Mucosa of descending colon (tissue), 3 donors: ENCODE measurements at places on chromosomes 3 and 15. TPM values are rescaled to one million over a fixed set of nuclear protein-coding genes. Genes with fewer than 3 reads are reported as not detected.

DNA sequence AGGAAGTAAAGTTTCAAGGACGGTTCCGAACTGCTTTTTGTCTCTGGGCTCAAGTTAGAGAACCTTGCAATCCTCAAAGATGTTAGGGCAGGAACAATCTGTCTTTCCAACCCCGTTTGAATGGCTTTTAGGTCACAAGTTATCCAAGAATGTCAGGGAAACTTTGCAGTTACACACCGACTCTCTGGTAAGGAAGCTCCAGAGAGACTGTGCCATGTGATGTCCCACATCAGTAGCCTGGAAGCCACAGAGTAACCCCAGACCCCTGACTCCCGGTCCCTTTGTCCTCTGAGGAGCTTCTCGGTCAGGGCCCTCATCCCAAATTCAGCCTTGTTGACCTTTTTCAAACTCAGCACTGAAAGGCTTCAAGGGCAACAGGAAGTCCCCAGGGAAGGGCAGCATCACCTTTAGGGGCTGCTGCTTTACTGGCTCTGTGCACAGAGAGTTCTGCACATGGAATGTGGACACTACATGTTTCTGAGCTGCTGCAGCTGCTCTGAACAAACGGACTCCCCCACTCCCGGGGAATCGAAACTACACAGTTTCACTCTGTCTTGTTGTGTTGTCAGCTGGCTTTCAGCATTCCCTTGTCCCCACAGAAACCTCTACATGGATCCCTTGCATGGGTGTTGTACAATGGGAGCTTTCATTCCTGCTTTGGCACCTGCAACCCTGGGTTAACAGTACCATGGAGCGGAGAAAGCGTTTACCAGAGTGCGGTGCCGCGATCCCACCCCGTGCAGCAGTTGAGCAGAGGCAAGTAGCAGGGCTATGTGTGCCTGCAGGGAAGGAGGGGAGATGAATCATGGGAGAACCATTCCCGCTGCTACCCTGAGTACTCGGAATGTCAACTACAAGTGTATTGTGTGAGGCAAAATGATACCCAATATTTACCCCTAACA is 408.2 kb upstream of the THBS1 start:
- no peak for DNase-seq

DNA sequence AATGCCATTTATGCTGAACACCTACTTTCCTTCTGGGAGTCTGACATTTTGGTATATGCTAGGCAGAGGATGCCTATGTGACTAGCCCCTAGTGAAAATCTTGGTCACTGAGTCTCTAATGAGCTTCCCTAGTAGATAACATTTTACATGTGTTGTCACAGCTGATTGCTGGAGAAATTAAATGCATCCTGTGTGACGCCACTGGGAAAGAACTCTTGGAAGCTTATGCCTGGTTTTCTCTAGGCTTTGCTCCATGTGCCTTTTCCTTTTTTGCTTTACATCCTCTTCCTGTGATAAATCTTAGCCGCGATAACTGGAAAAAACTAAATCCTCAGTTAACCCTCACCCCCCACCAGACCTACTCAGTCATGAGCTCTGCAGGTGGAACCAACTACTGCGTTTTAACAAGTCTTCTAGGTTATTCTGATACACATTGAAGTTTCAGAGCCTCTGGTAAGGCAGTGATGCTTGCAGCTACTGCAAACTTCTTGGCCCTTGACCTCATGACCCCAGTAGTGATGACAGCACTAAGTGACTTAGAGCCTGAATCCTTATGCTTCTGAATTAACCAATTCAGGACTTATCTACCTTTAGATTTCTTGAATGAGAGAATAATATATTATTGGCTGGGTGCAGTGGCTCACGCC is 292.4 kb upstream of the SOX14 start:
- no peak for DNase-seq

- no peak for DNase-seq
These were observed 9.4 kb downstream of the TP53BP1 start for GRCh38 chr15:43483297-43484128.

- DNase-seq: no peak
These were observed 34.0 kb downstream of the ACSBG1 start for GRCh38 chr15:78200276-78200930.

- DNase-seq: no peak
These were observed 39.3 kb upstream of the GATA2 start for GRCh38 chr3:128532012-128532983.

DNA sequence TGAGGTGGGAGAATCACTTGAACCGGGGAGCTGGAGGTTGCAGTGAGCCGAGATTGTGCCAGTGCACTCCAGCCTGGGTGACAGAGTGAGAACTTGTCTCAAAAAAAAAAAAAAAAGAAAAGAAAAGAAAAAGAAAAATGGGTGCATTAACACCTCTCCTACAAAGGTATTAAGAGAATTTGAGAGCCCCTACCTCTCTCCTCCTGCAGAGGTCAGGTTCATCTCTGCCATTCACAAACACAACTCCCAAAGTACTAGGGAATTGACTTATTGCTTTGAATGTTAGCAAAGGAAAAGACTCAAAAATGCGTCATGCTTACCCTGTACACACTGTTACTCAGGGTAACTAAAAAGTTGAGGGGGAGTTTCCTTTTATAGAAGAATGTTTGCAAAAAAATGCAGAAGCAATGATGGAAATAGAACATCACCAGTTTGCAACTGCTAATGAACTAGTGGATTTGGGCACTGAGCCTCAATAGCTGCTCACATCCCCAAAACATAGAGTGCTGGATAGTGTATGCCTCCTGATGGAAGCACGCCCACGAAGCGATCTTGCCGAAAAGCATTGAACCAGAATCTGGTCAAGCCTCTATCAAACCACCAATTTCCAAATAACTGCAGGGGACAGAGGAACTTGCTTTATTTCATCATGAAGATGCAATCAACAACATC is 15.5 kb upstream of the LYZL4 start:
- no peak for DNase-seq

DNA sequence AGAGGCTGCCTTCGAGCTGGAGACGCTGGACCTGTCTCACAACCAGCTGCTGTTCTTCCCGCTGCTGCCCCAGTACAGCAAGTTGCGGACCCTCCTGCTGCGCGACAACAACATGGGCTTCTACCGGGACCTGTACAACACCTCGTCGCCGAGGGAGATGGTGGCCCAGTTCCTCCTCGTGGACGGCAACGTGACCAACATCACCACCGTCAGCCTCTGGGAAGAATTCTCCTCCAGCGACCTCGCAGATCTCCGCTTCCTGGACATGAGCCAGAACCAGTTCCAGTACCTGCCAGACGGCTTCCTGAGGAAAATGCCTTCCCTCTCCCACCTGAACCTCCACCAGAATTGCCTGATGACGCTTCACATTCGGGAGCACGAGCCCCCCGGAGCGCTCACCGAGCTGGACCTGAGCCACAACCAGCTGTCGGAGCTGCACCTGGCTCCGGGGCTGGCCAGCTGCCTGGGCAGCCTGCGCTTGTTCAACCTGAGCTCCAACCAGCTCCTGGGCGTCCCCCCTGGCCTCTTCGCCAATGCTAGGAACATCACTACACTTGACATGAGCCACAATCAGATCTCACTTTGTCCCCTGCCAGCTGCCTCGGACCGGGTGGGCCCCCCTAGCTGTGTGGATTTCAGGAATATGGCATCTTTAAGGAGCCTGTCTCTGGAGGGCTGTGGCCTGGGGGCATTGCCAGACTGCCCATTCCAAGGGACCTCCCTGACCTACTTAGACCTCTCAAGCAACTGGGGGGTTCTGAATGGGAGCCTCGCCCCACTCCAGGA is 21.1 kb downstream of the NRROS start:
- no peak for DNase-seq

DNA sequence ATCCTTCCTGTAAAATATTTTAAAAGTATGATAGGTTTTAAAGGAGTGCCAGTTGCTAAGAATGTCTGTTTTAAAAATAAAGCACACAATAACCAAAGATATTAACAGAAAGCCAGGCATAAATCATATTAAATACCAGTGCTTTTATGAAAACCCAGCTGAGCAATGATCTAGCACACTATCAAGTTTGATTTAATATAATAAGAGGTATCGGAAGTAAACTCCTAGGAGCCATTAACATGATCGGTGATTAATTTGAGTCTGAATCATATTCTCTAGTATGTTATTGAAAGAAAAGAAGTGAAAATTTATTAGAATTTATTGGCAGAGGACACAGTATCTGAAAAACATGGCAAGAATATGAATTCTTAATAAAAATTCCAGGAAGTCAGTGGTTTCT is 91.7 kb downstream of the SPATA16 start:
- no peak for DNase-seq

GRCh38 chr15:34719695-34720094 is 35.1 kb downstream of the GJD2 start:
- no peak for DNase-seq

DNA sequence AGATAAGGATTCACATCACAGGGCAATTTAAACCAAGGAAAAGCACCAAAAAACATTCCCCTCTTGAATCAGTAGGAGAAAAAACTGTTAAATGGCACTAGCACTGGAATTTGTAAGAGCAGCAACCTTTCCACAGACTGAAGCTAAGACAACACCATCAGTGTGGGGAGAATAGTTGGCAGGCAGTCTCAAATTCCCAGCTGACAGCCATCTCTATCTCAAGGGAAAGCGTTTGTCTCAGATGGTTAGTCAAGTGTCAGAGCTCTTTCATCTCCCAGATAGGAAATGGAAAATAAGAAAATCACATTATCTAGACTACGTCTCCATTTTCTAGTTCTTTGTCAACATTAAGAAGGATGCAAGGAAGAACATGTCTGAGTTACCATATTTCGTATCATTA is 228.7 kb downstream of the WDR72 start:
- no peak for DNase-seq

GRCh38 chr3:177602601-177603147 is 405.4 kb upstream of the TBL1XR1 start:
- no peak for DNase-seq

GRCh38 chr3:119717520-119717919 is 14.7 kb downstream of the CFAP91 start:
- no peak for DNase-seq

GRCh38 chr3:56988458-56989168 is 71.9 kb upstream of the SPATA12 start:
- DNase-seq: no peak

DNA sequence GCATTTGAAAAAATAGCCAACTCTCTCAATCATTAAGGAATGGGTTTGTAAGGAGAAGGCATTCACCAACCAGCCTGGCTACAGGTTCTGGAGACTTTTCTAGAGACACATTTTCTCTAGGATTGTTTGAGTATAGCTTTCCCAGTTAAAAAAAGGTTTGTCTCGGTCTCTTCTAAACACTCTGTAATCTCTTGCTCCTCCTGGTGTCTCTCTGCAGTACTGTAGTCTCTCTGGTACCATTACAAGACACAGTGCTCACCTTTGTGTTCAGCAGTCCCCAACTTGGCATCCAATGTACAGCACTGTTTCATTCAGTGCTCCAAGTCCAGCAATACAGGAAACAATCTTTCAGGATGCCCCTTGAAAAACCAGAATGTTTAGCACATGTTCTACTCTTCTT is 534.4 kb downstream of the ZNF385D start:
- DNase-seq: no peak

DNA sequence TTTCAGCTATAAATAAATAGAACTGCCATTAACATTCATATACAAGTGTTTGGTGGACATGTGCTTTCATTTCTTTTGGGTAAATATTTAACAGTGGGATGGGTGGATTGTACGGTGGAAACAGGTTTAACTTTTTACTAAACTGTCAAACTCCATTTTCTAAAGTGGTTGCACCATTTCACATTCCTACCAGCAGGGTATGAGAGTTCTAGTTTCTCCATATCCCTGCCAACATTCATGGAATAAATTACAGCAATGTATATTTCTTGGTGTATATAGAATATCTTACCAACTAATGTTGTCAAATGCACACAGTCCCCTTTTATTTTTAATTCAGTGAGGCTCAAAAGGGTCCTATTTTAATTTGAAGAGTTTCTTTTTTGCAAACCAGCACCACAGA is 71.3 kb upstream of the CTXND1 start:
- no peak for DNase-seq

- no peak for DNase-seq
These were observed 35.2 kb upstream of the RFTN1 start for GRCh38 chr3:16548721-16549120.

DNA sequence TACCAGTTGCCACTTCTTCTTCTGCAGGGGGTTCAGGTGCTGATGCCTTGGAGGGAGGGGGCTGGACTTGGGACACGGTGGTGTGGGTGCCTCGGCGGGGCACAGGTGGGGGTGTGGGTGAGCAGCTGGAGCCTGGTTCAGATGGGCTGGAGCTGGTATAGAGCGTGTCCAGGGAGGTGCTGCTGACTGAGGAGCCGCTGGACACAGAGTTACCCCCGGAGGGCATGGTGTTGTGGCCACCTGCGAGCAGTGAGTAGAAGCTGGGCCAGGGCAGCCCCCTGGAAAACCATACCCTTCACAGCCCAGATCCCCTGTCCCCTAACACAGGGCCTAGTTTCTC is 4.2 kb downstream of the NCKIPSD start:
- no peak for DNase-seq

DNA sequence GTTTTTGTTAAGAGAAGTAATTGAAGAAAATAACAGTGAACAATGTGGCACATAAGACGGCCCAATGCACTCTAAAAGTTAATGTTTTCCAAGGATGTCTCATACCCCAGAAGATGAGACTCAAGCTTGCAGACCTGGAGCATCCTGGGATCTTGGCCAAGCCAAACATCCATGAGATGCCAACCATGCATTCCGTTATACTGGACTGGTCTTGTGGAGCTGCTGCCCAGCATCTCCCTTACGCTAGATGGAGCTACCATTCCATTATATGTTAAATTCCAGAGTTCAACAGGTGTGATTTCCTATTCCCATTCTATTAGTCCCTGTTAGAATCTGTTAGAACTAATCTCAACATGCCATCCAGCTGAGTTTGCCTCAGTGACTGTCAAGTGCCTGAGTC is 181.8 kb downstream of the PDCD6IP start:
- no peak for DNase-seq

GRCh38 chr3:197333901-197334639 is 35.7 kb upstream of the DLG1 start:
- no peak for DNase-seq

- no peak for DNase-seq
These were observed 239.0 kb downstream of the ZNF621 start for GRCh38 chr3:40763807-40764206.

DNA sequence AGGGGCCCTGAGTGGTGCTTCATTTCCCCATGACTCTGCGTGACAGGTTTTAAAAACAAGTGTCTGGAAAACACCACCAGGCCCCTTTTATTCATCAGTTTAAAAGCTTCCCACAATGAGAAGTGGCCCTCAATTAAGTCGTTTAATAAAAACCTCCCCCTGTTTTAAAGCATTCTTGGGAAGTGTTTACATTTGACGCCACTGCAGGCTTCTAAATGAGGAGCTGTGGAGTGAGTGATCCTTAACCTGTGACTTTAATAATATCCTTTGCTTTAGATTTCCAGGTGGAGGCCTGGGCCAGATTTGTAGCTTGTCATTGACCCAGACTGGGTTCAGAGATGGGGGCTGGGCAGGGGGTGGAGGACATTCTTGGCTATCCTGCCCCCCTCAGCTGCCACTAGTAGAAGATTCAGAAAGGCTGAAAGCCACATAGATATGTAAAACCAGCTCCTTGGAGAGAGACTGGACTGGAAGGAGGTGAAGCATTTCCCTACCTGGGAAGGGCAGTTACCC is 11.3 kb downstream of the CGNL1 start:
- DNase-seq: no peak

KAT2B gene
- 27.2 TPM for total RNA-seq

ITPKA gene
- total RNA-seq: 57.5 TPM

NR1I2 gene
- total RNA-seq: 62.9 TPM

JAGN1 gene
- total RNA-seq: 29.6 TPM

TEX55 gene
- not detected for total RNA-seq

PCCB gene
- 54.8 TPM for total RNA-seq

FAM81A gene
- 10.3 TPM for total RNA-seq

SMAD3 gene
- 38.5 TPM for total RNA-seq
